AG09309 (cell line): ENCODE measurements at places on chromosomes 6 and 20.

DNA sequence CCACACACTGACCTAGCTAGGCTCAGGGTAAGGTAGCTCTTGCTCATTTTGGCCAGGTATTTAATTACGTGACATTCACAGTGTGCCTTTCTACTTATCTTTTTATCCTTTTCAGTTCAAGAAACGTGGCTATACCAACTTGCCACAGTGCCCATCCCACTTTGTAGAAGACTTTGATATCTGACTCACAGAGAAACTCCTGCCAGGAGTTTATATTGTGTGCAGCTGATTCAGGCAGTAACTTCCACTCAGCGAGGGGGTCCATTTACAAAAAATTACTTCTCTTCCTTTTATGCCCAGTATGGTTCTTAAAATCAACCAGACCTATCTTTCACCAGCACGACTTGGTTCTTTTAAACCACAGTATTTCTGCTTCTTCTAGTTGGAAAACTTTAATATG, 75.6 kb downstream of the PRL start:
- DNase-seq: no peak

DNA sequence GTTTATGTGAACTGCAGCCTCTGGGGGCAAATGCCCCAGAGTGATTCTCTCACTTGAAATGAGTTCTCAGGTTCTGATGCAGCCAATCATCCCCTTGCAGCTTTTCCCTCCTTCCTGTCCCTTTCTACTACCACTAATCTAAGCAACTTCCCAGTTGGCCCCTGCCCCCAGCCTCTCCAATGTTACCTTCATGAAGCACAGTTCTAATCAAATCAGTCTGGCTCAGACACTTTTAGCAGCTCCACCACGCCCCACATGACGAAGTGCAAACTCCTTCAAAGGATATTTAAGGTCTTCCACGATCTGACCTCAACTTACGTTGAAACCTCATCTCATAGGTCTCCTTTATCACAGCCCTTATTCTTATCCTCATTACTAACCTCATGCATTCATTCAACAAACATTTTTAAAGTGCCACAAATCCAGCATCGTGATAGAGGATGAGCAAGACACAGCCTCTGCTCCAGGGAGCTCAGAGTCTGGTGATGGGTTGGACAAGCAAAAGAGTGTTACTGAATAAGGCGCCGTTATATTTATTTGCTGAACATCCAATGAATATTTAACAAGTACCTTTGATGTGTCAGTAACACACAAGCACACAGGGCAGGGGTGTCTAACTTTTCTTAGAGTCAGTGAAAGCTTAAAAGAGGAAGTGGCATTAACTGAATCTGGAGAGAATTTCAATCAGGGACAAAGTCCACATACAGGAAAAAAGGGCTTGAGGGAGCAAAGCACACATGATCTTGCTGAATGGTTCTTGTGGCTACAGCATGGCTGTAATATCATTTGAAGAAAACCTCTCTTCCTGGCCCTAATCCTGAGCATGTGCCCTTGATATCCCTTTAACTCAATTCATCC, 20.4 kb upstream of the DTNBP1 start:
- DNase-seq: no peak

DNA sequence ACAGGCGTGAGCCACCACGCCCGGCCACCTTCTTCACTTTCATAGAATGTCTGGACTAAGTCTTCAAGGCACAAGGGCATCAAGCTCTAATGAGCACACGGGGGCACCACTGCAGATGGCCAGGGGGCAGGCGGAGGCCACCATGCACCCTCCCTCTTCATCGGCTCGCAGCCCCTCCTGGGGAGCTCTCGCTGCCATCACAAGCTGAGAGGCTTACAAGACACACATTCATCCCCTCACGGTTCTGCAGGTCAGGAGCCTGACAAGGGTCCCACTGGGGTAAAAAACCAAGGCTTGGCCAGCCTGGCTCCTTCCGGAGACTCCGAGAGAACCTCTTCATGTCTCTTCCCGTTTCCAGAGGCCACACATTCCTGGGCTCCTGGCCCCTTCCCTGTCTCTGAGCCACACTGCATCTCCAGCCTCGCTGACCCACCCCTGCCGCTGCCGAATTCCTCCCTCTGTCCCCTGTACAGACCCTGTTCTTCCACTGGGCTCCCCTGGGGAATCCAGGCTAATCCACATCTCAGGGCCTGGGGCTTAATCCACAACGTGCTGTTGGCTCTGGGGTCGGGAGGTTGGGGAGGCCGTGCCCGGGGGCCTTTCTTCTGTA, 19.8 kb downstream of the DLL1 start:
- no peak for DNase-seq

GRCh38 chr20:46485431-46485830, 27.9 kb downstream of the ZNF334 start:
- DNase-seq: no peak

- no peak for DNase-seq
These were observed 229.6 kb downstream of the EYA2 start for GRCh38 chr20:47124181-47124717.

DNA sequence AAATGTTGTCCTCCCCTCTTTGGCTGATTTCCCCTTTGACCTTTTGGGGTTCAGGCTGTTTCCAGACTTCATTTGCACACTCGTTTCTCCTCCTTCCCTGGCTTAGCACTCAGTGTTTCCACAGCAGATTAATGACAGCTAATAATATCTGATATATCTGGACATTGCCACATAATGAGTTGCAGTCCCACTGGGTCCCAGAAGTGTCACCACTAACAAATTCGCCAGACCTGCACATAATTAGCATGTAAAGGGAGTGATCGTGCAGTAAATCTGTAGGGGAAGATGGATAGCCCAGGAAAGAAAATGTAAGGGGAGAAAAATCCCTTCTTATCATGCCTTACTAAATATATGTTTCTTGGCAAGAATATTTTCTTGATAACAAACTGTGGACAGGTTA, 922.1 kb downstream of the TFAP2A start:
- no peak for DNase-seq

GRCh38 chr6:46491201-46491627, at the start of gene RCAN2:
Gene RCAN2, minus strand, starts transcription at chr6:46491449.
- no peak for DNase-seq

DNA sequence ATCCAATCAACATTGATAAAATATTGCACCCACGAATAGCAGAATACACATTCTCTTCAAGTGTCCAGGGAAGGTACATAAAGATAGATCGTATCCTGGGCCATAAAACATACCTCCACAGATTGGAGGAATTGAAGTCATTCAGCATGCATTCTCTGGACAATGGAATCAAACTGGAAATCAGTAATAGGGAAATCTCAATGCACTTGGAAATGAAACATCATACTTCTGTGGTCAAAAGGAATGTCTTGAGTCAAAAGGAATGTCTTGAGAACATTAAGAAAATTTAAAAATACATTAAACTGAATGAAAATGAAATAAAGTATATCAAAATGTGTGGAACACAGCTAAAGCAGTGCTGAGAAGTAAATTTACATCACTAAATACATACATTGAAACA, 138.8 kb downstream of the TFAP2A start:
- no peak for DNase-seq

GRCh38 chr6:130934848-130935585, 107.8 kb downstream of the SMLR1 start:
- no peak for DNase-seq

DNA sequence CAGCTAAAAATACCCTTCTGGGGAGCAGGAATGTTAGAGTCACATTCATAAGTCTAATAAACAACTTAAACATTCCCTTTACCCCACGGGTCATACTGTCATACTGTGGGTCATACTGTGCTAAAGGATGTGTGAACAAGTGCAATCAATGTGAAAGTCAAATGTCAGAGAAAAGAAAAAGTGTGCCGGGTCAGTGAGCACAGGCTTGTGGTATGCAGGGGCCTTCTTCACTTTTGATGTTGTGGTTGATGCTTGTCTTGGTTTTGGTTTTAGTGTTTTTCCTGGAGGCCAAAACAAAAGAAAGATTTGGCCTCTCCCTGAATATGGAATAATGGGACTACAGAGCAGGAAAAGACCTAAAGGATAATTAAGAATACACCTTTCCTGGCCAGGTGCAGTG, 267.9 kb upstream of the PLN start:
- no peak for DNase-seq

DNA sequence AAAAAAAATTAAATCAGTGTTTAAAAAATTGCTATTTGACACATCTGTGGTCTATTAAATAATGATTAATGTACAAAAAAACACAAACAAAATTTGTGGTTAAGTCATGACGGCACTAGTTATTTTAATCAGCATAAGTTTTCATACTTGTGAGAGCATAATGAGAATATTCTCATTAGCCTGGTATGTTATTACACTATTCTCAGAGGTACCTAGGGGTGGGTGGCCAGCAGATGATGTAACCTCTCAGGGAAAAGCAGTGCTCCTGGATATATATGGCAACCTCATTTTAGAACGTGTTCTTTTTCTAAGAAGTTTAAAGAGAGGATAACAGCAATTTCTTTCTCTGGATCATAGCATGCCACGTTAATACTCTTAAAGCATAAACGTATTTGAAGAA, 109.2 kb downstream of the GJA1 start:
- DNase-seq: no peak

GRCh38 chr6:66900133-66901083, 1193.4 kb upstream of the EYS start:
- DNase-seq: no peak

- DNase-seq: no peak
These were observed 31.5 kb upstream of the EDN3 start for GRCh38 chr20:59268870-59269269.

DNA sequence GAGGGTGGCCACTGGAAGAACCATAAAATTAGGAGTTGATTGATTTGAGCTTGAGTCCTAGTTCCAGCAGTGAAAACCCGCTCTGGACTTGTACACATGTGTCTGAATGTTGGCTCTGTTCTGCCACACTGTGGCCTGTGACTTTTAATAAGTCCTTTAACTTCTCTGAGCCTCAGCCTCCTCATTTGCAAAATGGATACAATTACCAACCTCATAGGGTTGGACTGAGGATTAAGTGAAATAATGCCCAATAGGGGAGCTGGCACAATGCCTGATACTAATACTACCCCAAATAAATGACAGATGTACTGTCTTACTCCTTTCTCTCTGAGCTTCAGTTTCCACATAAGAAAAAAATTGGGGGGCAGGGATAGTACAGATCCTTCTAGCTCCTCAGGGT, 92.6 kb upstream of the RIPOR2 start:
- no peak for DNase-seq

DNA sequence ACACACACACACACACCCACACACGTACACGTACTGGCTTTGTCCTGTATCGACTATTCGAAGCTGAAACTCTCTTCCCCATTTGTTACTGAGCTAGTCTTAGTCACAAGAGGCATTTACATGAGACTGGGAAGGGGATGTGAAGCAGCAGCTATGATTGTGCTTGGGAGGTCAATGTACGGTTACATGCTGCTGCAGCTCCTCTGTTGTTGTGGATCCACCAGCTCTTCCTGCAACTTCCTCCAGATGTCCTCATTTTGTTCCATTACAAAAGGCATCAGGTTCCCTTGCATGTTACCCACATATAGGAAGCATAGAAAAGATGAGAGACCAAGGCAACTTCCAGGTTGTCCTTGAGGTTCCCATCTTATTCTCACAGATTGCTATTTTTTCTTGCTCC, 612.4 kb upstream of the IMPG1 start:
- no peak for DNase-seq
